ENCODE measurements at places on chromosomes 7 and 10.

GRCh38 chr7:101875283-101875846 is 57.9 kb downstream of the CUX1 start:
- no peak for DNase-seq

DNA sequence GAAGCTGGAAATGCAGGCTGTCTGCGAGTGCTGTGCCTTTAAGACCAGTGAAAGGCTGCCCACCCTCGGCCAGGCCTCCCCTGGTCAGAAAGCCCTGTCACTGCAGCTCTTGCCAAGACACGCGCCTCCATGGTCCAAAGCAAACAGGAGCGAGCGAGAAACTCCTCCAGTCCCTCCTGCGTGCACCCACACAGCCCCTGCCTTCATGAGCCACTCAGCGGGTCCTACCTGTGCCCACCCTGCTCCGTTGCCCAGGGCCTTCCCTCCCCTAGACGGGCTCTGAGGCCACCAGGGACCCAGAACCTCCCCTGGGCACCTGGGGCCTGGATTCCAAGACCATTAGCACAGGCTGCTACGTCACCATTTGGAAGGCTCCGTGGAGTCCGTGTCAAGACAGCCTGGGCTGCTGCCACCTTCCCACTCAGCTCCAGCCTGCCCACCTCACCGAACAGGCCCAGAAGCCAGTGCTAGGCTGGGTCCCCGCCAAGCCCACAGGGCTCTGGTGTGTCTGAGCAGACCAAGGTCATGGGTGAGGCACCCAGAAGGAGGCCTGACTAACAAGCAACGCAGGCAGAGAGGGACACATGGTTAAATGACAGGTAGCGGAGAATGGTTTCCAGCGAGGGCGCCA is 144.5 kb downstream of the NEURL1 start:
- DNase-seq = peak; percentile 78

- no peak for DNase-seq
Observed at GRCh38 chr7:43592326-43592725, 9.4 kb downstream of the STK17A start.

DNA sequence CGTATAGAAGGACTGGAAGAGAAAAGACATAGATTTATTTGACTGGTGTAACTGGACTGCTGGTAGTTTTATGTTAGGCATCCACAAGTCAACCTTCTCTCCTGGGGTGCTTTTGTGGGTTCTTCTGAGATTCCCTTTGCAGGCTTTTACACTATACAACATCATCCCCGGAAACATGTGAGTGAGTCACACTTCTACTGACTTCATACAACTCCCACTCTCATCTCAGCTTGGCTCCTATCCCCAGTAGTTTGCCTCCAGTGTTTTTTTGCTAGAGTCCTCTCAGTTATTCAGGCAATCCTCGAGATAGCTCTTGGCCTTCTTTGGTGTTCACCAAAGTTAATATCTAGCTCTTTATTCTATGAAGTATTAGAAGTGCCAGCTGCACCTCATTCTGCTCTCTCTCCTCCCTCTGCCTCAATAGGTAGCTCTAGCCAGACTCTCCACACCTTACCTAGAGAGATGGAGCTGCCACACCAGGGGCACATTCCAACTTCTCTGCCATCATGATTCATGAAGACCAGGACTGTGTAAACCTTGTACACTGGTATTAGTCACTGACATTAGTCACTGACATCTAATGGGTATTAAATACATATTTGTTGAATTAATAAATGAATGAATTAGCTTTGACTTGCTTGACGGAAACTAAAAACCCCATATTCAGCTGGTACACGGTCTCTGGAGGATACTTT is 281.9 kb downstream of the PPP1R3A start:
- no peak for DNase-seq

GRCh38 chr10:97580421-97581367 is 3.5 kb upstream of the HOGA1 start:
- no peak for DNase-seq

- no peak for DNase-seq
Observed at GRCh38 chr7:16774986-16775385, 21.4 kb downstream of the TSPAN13 start.

GRCh38 chr7:26451997-26452396 is 160.3 kb downstream of the SNX10 start:
- no peak for DNase-seq

GRCh38 chr7:46725838-46726237 is 804.8 kb upstream of the IGFBP3 start:
- no peak for DNase-seq

GRCh38 chr7:9391984-9392383 is 958.6 kb downstream of the NXPH1 start:
- DNase-seq = no peak

- DNase-seq = no peak
Observed at GRCh38 chr10:1858048-1858447, 120.7 kb upstream of the ADARB2 start.

DNA sequence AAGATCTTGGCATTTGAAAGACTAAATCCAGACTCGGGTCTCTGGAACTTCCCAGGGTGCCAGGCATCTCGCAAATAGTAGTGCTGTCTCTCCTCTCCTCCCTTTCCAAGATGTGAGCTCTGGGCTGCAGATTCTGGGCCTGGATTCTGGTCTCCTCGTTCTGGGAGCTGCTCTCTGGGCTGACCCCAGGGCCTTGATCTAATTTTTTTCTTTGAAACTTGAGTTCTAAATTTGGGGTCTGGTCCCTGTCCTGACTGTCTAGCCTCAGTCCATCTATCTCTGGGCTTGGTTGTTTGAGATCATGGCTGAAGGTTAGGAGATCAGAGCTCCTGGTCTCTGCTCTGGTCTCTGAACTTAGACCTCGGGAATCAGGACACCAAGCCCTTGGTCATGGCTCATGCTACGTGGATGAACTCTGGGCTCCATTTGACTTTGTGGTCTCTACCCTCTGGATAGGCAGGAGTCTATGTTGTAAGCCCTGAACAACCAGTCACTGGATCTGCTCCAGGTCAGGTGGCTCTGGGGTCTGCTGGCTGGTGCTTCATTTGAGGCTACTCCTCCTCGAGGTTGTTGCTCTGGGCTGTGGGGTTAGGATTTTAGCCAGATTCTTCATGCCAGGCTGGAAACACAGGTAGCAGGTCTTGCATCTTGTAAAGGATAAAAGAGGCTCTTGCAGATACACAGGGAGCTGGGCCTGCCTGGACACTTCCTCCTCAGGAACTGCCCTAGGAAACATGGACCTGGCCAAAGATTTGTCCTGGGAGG is 8.0 kb upstream of the MBL2 start:
- no peak for DNase-seq

DNA sequence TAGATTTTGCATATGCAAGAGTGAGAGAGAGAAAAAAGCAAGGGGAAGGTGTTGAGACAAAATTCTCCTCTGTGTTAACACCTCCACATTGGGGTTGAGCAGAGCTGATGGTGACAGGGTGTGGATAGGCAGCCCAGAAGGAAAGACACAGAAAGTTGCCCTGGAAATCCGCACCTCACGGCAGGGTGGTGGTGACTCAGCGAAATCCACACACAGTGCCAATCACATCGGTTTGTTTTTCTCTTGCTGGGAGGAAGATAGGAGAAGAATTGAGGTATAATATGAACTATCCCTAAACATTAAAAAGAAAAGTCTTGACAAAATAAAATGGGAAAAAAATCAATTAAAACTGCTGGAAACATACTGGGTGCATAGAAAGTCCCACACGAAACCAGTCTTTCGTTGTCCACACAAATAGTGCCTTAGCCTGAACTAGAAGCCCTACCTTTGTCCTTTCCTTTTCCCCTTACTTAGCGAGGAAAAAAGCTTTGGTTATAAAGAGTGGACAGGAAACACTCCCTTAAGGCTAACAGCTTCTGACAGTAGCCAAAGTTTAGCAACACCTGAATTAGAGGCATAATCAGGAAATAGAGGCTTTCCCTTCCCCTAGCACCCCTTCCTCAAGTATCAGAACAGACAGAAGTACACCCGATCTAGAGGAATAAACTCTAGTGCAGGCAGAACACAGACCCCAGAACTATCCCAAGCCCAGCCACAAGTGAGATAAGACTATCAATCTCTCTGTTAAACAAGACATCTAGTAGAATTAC is 39.2 kb upstream of the DNAJC1 start:
- DNase-seq = no peak

DNA sequence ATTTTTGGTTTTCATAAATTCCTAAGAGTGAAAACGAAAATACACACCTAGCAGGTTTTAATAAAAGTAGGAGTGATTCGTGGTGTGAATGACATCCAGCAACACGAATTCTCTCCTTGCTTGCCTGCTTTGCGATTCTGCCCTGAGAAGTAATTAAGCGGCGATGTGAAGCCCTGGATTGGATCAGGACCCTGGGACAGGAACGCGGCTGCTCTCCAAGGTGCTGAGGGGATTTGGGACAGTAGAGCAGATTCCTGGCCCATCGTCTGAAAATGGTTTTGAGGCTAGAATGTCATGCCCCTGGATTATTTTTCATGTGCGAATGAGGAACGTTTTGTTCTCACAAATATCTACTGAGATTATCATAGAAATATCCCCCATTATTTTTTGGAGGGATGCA is 7.8 kb downstream of the NPS start:
- DNase-seq = no peak

DNA sequence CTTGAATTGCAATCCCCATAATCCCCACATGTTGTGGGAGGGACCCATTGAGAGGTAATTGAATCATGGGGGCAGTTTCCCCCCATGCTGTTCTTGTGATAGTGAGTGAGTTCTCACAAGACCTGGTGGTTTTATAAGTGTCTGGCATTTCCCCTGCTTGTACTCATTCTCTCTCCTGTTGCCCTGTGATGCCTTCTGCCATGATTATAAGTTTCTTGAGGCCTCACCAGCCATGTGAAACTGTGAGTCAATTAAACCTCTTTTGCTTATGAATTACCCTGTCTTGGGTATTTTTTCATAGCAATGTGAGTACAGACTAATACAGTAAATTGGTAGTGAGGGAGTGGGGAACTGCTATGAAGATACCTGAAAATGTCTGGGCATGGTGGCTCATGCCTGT is 65.0 kb downstream of the ANKRD7 start:
- DNase-seq = no peak

DNA sequence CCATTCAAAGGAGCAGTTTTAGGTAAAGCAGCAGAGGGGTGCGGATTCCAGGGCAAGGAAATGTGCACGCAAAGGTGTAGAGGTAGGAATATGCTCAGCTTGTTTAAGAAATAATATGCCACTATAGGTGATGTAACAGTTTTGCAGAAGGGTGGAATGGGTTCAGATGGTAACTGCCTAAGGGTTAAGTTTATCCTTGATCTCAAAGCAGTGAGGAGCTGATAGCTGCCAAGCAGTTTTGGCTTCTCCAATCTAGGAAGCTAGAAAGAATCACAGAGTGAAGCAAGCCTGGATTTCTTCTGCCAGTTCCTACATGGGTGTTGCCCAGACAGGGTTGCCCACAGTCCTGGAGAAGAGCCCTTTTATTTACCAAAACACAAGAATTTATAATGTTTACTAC is 6.0 kb downstream of the ACADSB start:
- DNase-seq = no peak

DNA sequence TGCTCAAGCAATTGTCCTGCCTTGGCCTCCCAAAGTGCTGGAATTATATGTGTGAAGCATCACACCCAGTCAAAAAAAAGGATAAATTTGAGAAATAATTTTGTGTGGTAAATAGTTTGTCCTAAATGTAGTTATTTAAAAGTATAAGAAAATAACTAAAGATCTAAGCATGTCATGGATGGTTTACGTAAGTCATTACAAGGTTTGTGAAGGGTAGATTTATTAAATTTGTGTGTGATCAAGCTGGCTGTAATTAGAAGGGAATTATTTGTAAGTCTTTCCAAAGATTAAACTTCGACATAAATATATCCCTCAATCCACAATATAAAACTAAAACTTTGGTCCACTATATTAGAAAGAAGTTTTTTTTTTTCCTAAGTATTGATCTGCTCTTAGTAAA is 28.6 kb downstream of the ORC5 start:
- no peak for DNase-seq

- DNase-seq = peak; percentile 32
Observed at GRCh38 chr7:112021379-112022044, 184.7 kb downstream of the DOCK4 start.

GRCh38 chr7:88756802-88757201 is 2.7 kb upstream of the ZNF804B start:
- DNase-seq = no peak

DNA sequence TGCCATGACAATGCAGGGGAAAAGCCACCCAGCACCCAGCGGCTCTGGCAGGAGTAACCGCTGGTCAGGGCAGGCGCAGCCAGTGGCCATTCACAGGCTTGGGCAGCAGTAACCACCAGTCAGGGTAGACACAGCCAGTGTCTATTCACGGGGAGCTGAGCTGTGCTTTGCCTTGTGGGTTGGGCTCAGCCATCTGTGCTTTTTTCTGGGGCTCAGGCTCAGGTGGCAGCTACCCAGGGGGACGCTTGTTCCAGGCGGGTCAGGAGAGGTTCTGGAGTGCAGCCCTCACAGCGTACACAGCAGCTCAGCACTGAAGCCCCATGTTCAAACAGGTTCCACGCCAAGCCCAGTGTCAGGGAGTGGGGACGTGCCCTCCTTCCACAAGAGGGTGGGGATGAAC is 28.5 kb downstream of the FOXL3 start:
- DNase-seq = no peak

DNA sequence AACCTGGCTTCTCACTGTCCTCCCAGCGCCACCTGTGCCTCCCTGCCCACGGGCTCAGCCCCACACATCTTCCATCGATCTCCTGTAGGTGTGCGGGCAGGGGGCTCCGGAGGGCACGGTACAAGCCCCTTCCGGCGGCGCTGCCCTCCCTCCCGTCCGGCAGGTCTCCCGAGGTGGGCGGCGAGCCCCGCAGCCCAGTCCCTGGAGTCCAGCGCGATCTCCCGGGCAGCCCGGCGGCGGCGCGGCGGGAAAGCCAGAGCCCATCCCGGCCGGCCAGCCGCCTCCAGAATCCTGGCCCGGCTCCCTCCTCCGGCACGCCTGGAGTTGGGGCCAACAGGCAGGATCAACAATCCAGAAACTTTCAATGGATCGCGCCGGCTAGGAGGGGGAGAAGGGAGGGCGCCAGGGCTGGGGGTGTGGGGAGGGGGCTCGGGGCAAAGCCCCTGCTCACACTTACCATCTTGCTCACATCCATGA is 100.1 kb downstream of the HIP1 start:
- peak; percentile 66 for DNase-seq

DNA sequence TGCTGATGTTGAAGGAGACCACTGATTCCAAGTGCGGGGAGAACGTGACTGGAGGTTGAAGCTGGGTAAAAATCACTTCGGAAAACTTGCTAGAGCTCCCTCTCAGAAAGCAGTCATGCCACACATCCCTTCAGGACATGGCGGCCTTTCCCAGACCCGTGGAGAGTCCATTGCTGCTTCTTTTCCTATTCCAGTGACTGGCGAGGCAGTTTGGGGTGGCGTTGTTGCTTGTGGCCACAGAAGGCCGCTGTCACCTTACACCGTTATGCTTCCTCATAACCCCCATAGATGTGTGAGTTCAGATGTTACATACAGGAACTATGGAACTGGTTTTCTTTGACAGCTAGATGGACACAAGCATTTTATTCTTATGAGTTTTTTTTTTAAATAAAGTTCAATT is 235.6 kb upstream of the POM121L12 start:
- no peak for DNase-seq
